ENCODE measurements at places on chromosomes 4 and X. TPM values are rescaled to one million over a fixed set of nuclear protein-coding genes. Genes with fewer than 3 reads are reported as not detected.

GRCh38 chr4:113444386-113444785, 317.2 kb downstream of the CAMK2D start:
- H3K4me1 ChIP-seq: no peaks in the 10 kb centered on the region
- H3K4me3 ChIP-seq: no peak overlapping the region
- H3K27me3 ChIP-seq: no peaks in the 10 kb centered on the region
- H3K27ac ChIP-seq: no peak overlapping the region

GRCh38 chr4:8351931-8352367, 82.4 kb downstream of the HTRA3 start:
- peaks cover 2% of the 10 kb centered on the region for H3K27me3 ChIP-seq
- H3K4me1 ChIP-seq: no peaks in the 10 kb centered on the region
- H3K36me3 ChIP-seq: no peaks in the 10 kb centered on the region
- no peak for DNase-seq

GRCh38 chrX:56764975-56765791, 36.1 kb downstream of the NBDY start:
- H3K4me3 ChIP-seq: peak overlapping the region; percentile 74
- no peak for DNase-seq
- peak overlapping the region; percentile 90 for H3K27ac ChIP-seq
- peaks cover 31% of the 10 kb centered on the region for H3K4me1 ChIP-seq
- no peaks in the 10 kb centered on the region for H3K27me3 ChIP-seq

DNA sequence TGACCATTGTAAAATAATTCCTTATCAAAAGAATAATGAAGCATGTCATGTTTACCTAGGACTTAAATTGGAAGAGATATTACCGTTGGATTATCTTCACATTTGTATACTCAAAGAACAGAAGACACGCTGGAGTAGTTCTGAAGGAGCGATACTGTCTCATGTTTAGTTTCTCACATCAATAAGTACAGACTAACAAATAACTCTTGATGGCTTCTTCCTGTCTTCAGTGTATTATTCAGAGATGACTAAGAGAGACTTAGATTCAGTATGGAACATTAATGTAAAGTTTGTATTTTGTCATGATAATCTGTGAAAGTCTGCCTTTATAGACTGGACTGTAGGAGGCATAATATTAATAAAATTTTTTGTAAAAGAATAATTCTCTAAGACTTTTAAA, 72.7 kb downstream of the SPRY1 start:
- no peak overlapping the region for H3K27ac ChIP-seq
- no peaks in the 10 kb centered on the region for H3K4me1 ChIP-seq
- no peak overlapping the region for H3K4me3 ChIP-seq
- DNase-seq: no peak
- no peaks in the 10 kb centered on the region for H3K27me3 ChIP-seq
- H3K36me3 ChIP-seq: no peaks in the 10 kb centered on the region

- H3K4me3 ChIP-seq: peak overlapping the region; percentile 81
- no peaks in the 10 kb centered on the region for H3K4me1 ChIP-seq
- H3K27me3 ChIP-seq: no peaks in the 10 kb centered on the region
- no peak overlapping the region for H3K27ac ChIP-seq
Measured at GRCh38 chr4:75939890-75940691, 722 bp downstream of the NAAA start.

DNA sequence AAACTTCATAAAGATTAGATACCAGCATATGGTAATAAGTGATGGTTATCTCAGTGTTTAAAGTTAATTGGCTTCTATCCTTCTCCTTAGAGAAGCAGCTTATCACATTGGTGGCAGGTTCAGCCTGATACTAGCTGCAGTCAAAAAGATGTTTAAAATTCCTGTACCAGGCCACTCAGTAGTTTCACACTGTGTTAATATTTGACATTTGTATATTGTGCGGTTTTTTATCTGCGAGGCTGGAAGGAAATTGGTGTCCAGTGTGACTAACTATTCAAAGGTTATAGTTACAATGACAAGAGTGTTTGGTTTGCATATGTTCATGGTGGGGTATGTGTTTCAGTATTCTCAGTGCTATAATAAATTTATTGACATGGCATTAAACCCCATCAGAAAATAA, 27.5 kb upstream of the TBC1D8B start:
- H3K27ac ChIP-seq: no peak overlapping the region
- no peak for DNase-seq
- H3K4me3 ChIP-seq: no peak overlapping the region
- H3K4me1 ChIP-seq: no peaks in the 10 kb centered on the region
- no peaks in the 10 kb centered on the region for H3K27me3 ChIP-seq

The TRIM61 gene
- 5.6 TPM for total RNA-seq
